Cardiac septum (tissue), 1 donor: ENCODE measurements at places on chromosomes 13 and 19.

DNA sequence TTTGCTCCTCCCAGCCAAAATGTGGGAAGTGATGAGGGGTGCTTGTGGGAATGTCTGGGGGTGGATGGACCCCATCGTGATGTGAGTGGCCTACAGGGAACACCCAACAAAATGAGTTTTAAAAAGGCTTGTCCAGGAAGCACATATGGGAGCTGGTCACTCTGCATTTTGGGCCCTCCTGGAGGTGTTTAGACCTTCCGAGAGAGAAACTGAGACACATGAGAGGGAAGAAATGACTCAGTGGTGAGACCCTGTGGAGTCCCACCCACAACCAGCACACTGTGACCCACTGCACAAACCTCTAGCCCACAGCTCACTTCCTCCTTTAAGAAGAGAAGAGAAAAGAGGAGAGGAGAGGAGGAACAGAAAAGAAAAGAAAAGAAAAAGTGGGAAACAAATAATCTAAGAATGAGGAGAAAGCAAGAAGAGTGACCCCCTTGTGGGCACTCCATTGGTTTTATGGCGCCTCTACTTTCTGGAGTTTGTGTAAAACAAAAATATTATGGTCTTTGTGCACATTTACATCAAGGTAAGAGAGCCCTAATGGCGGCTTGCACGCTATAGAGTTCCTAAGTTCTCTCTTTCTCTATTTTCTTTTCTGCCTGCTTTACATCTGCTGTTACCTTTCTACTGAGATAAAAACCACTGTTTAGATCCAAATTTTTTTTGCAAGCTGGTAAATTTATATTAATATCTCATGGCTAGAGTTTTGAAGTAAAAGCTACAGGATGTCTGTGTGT lies 13.3 kb upstream of the LILRB1 start:
- no peak for DNase-seq

DNA sequence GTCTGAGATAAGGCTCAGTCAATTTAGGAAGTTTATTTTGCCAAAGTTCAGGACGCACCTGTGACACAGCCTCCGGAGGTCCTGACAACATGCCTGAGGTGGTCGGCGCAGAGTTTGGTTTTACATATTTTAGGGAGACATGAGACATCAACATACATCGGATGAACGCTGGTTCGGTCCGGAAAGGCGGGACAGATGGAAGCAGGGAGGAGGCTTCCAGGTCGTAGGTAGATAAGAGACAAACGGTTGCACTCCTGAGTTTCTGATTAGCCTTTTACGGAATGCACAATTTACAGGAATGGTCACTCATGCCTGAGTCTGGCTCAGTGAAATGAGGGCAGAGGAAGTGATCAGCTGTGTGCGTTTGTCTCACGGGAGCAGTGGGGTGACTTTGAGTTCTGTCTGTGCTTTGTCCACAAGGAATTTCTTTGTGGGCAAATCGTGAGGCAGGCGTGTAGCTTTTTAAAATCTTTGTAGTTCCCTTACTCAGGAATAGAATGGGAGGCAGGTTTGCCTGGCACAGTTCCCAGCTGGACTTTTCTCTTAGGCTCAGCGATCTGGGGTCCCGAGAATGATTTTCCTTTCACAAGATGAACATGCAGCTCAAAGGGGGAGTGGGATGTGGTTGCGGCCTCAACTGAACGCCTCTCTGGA lies 36.2 kb downstream of the C13orf46 start:
- DNase-seq = no peak

GRCh38 chr13:41127701-41128100 lies 4.9 kb downstream of the KBTBD6 start:
- no peak for DNase-seq

DNA sequence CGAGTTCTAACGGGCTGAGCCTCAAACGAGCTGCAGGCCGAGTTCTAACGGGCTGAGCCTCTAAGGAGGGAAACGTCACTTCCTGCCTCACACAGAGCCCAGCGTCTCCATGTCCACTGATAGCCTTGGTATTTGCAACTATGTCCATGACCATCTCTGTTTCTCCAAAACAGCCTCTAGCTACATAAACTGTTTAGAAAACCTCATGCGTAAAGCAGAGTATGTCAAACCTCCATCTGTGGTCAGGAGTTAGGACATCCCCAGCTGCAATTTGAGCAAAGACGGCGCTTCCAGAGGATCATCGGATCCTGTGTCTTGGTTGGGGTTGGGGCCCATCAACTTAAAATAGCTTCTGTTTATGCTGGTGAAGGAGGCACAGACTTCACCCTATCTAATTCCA lies 20.8 kb downstream of the RASA3 start:
- DNase-seq = peak; percentile 19

GRCh38 chr19:46787040-46787330 lies 1.4 kb downstream of the SLC1A5 start:
- DNase-seq = no peak

DNA sequence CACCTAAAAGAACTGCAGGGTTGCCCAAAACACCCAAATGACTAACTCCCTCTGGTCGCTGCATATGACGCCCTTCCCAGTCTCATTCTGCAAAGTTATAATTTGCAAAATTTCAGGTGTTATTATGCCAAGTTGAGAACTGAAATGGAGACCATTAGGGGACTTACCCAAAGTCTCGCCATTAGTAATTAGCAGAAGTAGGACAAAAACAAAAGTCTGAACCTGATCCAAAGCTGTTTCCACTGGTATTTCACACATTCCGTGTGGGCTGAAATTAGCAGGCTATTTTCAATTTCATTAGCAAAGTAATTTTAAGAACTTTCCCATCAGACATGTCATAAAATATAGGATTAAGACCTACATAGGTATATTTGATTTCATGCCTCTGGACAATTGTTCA lies 6.8 kb downstream of the RUBCNL start:
- no peak for DNase-seq

- DNase-seq = no peak
Measured at GRCh38 chr19:41801792-41802211, 5.4 kb downstream of the CEACAM3 start.

DNA sequence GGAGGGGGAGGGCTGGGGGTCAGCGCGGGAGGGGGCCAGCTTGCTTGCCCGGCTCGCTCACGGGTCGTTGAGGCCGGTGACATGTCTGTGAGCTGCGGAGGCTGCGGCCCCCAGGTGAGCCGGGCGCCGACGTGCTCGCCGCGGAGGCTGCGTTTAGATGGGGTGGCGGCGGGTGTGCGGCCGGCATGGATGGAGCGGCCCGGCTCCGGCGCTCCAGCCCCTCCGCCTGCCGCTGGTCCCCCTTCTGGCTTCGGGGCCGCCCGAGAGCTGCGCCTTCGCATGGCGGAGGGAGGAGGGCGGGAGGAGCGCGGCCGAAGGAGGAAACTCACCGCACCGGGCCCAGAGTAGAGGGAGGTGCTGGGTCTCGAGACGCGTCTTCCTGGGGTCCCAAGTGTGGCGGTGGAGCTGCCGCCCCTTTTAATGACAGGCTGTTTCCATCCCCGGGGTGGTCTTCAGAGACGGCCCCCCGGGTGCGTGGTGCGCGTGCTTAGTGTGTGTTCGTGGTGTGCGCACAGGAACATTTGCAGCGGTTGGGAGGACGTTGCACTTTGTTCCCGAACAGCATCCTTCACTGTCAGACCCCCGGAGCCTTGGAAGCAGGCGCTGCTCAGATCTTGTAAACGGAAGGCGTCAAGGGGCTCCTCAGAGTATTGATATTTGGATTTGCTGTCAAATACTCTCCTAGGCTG lies at the start of gene AKAP11:
TSS of gene AKAP11 (plus strand) at position 38 of the 689 bp plus-strand sequence. CDS start 14,197 bp downstream, outside the sequence.
- no peak for DNase-seq

DNA sequence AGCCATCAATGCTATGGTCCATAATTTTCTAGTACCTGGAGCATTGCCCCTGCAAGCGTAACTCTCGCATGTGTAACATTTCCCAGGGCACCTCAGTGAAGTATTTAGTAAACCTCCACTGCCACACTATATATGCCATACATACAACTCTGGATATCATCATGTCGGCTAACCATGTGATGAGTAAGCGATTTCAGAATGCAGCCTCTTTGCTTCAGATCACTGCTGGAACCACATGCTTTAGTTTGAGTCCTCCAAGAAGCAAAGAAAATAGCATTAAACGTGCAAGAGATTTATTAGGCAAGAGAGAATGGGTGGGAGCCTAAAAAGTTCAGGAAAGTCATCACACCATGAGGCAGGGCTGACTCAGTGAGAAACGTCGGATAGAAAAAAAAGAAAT lies 635.6 kb upstream of the SLITRK5 start:
- no peak for DNase-seq

GRCh38 chr13:111923439-111923838 lies 143.5 kb upstream of the SOX1 start:
- DNase-seq = no peak

DNA sequence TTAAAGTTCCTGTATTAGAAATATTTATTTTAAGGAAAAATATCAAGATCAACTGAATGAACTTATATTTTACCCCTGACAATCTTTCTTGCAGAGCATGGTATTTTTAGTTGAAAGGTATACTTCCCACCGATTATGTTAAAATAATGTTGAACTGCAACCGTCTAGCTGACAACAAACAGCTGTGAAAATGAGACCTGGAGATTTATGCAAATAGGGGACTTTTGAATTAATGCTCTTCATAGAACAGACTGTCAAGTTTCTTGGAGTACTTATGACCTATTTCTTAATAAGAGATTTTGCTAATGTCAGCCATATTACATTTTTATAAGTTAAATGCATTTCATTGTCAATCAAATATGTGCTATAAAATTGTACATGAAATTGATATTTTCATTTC lies 210.9 kb downstream of the NALCN start:
- DNase-seq = no peak

DNA sequence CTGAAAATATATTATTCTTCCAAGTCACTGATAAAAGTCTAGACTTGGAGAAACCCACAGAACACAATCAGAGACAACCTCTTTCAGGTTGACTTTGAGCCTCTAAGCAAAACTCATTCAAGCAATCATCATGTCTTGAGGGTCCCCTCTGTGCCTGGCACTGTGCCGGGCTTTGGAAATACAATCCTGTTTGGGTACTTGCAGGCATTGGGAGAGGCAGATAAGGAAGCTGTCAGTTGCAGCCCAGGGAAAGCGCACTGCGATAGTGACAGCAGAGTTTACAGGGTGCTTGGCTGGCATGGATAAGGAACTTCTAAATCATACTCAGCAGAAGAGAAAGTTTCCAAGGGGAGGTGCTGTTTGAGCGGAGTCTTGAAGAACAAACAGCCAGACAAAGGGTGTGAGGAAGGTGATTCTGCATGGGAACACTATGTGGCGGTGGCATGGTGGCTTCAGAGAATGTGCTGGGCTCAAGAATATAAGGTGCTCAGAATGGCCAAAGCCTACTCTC lies 9.1 kb downstream of the SERP2 start:
- DNase-seq = no peak

DNA sequence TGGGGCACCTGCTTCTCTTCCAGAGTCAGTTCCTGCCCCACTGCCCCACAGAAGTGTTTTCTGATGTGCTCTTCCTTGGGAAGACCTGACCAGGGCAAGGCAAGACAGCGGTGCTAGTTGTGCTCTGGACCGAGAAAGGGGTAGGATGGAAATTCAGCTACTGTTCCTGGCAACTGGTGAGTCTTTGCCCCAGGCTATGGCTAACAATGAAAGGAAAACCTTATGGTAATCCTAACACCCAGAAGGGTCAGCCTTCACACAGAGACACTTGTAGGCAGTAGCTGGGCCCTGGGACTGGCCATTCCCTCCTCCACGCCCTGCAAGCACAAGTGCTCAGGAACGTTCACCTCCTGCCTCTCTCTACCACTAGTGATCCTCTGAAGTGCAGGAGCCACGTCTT lies 9.6 kb upstream of the CYSLTR2 start:
- DNase-seq = no peak

- no peak for DNase-seq
Measured at GRCh38 chr13:102517959-102518358, 78.8 kb upstream of the TPP2 start.

DNA sequence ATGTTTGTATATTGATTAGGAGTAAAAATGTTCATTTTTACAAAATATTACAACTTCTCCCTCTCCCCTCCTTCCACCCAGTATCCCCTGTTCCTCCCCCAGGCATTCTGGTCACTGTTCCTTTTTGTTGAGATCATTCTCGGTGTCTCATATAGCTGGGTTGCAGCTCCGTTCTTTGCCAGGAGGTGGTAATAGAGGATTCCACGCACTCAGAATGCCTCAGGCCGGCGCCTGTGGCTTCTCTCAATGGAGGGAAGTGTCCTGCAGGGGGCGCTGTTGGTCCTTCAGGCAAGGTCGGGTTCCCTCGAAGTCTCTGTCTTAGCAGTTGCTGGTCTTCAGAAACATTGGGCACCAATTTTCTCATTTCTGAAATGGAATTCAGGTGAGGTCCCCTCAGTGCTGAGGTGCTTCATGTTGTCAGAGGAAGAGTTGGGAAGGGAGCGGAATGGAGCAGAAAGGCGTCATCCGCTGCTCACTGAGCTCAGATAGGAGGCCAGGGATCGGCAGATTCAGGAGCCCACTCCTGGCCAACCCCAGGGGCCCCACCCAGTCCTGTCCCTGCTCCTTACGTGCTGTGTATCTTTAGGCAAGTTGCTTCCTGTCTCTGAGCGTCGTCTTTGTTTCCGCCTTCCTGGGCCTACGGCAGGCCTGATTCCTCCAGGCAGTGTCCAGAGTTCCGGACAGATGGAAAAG lies 10.3 kb upstream of the GARIN5A start:
- no peak for DNase-seq

- no peak for DNase-seq
Measured at GRCh38 chr19:39355253-39355652, 13.0 kb downstream of the SAMD4B start.

- DNase-seq = no peak
Measured at GRCh38 chr19:46058778-46059177, 18.0 kb upstream of the IGFL4 start.

DNA sequence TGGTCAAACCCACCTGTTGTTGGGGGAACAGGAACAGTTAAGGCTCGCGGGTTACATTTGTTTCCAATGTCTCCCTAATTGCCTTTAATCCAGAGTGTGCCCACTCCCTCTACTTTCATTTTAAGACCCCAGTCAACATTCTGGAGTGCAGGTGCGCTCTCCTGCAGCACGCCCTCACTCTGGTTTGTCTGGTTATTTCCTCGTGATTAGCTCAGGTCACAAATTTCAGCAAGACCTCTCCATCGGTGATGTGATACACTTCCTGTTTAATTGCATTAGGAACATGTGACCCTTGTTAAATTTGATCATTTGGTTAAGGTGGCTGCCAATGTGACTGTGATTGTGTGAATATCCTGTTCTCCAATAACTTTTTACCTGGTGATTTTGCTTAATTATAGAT lies 53.0 kb downstream of the TEX29 start:
- DNase-seq = no peak
